Body of pancreas (tissue), 4 donors: ENCODE measurements at places on chromosomes 7 and 10.

DNA sequence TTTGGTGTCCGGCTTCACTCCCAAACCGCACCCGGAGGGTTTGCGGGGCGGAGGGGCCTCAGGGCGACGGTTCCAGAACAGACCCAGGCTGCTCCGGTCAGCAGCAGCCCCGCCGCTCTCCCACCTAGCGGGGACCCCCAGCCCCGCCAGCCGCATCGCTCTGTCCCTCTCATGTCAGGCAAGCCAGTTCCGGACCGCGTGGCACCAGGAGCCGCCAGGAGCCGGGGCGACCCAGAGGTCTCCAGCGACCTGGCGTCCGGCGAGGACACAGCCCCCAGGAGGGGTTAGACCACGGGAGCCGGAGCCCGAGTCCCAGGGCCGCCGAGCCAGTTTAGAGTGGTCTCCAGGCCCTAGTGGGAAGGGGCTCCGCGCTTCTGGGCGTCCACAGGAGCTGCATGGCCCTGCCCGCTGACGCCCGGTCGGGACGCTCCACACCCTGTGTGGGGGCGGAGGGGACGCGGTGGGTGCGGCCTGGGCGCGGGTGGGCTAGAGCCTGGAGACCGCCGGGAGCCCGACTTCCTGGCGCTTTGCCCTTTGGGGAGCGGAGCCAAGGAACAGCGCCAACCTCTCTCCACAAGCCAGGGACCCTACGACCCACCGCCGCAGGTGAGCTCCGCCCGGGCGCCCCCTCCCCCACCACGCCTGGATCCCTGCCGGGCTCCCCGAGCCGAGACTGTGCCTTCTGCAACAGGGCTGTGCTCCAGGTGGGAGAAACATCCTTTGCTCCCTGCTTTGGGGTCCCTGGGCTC, 43.4 kb downstream of the ZNF117 start:
- peak; percentile 25 for DNase-seq

DNA sequence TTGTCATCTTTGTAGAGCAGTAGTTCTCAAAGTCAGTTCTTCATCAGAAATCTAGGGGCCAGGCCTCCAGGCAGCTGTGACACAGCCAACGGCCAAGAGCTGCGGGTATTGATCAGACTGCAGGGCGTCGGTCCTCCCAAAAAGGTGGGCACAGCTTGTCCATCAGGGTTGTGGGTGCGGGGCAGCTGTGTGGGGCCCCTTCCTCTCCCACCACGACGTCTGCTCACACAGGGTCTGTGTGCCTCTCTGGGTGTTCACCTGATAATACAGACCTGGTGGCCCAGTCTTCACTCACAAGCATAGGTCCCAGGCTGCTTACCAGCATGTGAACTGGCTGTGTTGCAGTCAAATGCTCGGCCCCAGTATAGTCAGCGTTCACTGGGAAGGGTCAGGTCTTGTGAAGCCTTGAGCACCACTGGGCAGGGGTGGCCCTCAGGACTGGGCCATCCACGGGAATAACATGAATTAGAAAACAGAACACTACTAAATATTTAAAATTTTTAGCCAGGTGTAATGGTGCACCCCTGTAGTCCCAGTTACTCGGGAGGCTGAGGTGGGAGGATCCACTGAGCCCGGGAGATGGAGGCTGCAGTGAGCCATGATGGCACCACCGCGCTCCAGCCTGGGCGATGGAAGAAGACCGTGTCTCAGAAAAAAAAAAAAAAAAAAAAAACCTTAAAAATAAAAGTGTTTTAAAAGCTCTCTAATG, 102.8 kb upstream of the DIP2C start:
- no peak for DNase-seq

DNA sequence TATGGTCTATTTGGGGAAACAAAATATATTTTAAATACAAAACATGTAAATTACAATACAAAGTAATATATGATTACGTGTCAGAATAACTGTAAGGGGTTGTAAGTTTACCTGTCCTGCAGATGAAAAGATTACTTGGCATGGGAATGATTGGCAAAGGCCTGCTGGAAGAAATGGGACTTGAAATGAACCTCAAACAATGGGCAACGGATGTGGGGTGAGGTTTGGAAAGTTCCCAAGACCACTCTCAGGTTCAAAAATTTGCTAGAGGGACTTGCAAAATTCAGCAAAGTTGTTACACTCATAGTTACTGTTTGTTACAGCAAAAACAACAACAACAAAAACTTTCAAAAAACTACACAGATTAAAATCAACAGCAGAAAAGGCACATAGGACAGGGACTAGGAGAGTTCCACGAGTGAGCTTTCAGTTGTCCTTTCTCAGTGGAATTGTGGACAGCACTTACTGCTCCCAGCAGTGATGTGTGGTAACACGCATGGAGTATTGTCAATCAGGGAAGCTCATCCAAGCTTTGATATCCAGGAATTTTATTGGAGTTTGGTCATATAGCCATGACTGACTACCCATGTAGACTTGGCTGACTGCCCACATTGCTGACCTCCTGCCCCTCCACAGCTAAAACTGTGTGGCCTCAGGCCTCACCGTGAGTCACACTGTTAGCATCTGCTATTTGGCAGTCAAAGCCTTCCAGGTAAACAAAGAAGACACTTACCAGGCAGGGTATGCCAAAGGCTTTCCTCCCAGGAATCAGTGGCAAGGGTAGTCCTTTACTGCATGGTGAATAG, 43.8 kb downstream of the EXOC6 start:
- peak; percentile 68 for DNase-seq

DNA sequence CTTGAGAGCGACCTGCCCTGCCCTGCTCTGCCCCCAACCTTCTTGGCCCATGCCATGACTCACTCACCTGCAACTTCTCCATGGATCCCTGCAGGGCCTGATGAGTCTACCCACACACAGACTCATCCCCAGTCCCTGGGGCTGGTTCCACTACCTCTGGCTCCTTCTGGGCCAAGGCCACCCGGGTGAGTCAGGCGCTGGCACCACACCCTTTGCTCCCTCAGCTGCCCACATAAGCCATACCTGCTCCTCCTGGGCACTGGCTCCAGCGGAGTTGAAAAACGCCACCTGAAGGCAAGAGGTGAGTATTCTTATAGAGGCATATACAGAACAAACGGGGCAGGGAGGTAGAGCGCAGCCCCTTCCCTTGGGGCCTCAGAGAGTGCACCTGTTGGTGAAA, 16.2 kb upstream of the MTPAP start:
- no peak for DNase-seq

DNA sequence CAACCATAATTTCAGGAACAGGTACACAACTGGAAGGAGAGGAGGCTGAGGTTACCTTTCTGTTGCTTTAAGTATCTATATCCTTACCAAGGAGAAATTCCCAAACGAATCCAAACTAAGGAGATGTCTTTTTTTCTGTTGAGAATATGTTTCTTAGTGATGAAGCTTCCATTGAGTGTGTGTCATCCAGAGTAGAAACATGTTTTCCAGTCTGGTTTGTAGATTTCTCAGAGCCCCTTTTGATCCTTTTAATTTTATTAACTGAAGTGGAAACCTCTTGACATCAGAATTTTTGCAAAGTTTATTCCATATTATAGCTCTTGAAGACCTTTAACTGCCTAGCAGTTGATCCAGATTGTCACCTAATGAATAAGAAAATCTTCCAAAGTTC, 207.1 kb upstream of the FERD3L start:
- DNase-seq, result no peak

- no peak for DNase-seq
Observed at GRCh38 chr7:101871351-101871750, 53.9 kb downstream of the CUX1 start.

GRCh38 chr10:31822616-31823318, 105.9 kb downstream of the ARHGAP12 start:
- DNase-seq, result no peak

DNA sequence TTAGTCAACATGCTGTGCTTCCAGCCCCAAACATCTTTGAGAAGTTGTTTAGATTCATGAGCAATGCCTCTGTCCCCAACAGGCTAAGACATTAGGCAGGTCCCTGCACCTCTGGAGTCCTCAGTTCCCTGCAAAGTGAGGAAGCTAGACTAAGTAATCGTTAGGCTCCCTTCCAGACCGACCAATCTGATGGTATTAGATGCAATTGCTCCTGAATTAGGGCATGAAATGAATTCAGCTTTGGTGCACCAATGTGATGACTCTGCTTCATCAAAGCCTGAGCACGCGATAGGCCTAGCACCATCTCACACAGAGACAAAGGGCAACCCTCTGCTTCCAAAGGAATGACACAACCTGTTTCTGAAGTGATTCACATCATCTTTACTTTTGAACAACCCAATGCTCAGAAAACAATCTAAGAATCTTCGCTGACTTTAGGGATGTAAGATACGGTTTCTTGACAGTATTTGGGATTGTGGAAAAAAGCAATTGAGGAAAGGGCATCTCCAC, 723 bp upstream of the TES start:
- DNase-seq, result no peak

- DNase-seq, result peak; percentile 92
Observed at GRCh38 chr10:70890917-70891431, 2.6 kb upstream of the PCBD1 start.

DNA sequence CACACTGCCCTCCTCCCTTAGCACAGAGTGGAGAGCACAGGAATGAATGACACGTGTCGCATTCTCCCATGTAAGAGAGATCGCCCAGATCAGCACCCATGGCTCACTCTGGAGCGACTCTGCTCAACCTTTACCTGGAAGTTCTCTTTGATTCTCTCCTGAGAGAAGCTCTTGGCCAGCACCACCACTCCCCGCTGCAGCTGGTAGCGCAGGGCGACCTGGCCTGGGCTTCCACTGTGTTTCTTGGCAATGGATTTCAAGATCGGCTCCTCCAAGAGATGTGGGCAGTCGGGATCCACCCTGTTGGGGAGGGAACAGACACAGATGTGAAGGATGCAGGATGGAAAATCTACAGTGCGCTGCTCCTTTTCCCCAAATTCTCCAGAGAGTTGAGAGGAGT, 27.4 kb downstream of the AKR1C8 start:
- no peak for DNase-seq

DNA sequence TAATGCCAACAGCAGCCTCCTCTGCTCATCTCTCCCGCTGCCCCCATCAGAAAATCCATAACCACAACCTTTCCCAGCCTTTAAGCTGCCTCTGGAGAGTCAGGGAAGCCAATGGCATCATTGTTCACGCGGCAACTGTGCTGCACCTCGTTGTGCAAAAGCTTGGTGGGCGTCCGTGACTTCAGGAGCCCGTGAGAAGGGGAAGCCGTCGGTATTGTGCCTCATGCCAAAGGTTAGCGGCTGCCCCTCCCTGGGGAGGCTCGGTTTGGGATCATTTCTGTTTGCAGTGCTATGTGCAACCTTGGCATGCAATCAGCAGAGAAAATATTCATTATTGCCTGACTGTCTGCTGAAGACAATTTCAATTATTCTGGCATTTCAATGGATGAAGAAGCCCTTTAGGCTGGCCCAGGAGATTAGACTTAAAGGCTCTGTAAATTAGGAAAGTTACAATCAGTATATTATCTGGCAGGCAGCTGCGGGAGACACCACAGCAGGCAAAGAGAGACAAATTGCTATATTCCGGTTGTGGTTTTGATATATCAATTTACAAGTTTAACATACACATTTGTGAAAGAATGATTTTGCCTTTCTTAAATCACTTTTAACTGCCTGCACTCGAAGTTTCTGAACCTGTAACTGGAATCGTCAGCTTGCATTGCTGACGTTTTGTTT, 244.5 kb downstream of the GATA3 start:
- no peak for DNase-seq

- peak; percentile 84 for DNase-seq
Observed at GRCh38 chr7:30931161-30931928, 19.7 kb downstream of the AQP1 start.

DNA sequence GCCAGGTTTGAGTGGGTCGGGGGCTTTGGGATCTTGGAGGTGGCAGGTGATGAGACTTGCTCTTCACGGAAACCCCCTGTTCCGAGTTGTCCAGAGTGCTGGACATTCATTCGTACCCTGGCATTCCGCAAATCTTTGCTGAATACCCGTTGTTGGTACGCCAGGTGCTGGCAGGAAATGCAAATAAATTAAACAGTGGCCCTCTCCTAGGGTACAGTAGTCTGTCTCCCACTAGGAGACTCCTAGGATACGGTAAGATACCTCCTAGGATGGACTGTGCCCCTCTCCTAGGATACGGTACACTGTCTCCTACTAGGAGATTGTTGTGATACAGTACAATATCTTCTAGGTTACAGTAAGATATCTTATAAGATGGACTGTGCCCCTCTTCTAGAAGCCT, 544 bp downstream of the SEC23IP start:
- peak; percentile 7 for DNase-seq

DNA sequence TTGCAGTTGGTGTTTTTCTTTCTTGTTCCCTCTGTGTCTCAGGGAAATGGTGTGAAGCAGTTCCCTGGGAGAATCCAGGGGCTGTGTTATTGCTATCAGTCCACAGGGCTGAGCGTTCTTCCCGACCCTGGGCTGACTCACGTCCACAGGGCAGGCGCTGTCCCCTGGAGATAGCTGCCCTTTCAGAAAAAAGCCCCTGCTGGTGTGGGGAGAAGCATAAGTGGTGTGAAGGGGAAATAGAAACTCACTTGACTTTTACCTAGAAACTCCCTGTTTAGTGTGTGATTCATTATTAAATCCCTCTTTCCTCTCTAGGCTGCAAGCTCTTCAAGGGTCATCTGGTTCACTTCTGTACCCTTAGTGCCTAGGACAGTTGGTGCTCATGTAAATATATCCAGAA, 63.3 kb upstream of the SMNDC1 start:
- DNase-seq, result no peak

GRCh38 chr7:142805350-142806021, 34.7 kb downstream of the PRSS2 start:
- DNase-seq, result no peak

DNA sequence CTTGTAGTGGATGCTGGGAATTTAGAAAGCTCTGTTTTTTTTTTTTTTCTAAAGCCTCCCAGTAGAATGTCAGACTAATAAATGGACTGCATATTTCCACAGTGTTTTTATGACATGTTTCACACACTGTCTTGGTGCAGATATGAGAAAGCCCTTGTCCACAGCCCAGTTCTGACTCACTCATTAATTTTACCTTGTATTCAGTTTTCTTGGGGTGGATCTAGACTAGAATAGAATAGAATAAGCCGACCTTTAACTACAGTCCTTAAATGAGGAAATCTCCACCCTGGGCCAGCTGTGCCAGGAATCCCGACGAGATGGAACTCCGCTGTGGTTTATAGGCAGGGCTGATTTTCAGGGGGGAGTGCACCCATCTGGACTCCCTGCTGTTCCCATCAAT, 274.7 kb downstream of the NRG3 start:
- no peak for DNase-seq

DNA sequence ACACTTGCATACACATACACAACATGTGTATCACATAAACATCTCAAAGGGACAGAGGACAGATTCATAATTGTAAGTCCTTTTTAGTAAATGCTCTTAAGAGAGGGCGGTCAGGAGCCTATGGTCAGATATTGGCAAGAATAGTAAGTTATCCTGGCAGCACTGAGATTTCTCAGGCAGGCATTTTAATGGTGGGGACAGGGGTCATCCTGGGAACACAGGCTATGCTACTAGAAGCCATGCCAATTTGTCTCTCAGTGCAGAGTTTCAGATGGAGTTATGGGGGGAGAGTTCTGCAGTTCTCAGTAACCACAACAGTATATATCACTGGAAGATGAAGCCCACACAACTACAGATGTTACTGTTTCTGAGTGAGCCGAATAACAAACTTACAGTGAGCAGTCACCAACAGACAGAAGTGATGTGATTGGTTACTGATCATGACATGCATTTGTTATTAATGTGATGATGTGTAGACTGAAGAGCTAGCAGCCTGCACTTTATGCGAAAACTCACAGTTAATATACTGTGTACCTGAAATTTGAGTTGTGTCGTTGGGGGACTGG, 16.4 kb downstream of the ZNF487 start:
- no peak for DNase-seq
